ENCODE measurements at places on chromosomes 13 and 19.
A peak's percentile ranks its signal among the peaks of the same experiment; 100 is the strongest.

DNA sequence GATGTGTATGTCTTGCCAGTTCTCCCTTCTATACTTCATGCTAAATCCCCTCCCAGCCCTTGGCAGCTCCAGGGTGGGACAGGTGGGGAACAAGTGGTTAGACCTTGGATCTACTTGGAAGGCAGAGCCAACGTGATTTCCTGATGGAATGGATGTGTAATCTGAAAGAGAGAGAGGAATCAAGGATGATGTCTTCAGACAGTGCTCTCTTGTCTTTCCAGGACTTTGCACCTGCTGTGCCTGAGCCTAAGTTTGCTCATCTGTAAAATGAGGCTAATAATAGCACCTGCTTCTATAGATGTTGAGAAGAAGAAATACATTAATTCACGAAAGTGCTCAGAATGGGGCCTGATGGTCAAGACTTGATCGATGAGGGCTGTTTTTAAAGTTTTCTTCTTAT is 7.0 kb upstream of the EGLN2 start:
- DNase-seq: no peak

- DNase-seq: peak; percentile 69
Measured at GRCh38 chr13:108270442-108270841, 924 bp downstream of the TNFSF13B start.

- no peak for DNase-seq
Measured at GRCh38 chr13:79796136-79796535, 315.2 kb downstream of the NDFIP2 start.

GRCh38 chr19:53844849-53845246 is 20.7 kb upstream of the NLRP12 start:
- DNase-seq: no peak

DNA sequence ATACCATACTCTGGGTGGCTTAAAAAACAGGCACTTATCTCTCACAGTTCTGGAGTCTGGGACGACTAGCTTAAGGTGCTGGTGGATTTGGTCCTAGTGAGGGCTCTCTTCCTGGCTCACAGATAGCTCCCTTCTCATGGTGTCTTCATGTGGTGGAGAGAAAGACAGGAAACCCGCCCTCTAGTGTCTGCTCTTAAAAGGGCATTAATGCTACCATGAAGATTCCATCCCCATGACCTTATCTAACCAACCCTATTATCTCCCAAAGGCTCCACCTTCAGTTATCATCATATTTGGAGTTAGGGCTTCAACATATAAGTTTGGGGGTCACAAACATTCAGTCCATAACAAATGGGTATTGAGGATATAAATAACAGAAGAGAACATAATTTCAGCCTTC is 139.4 kb downstream of the HS6ST3 start:
- DNase-seq: peak; percentile 71

- DNase-seq: no peak
Measured at GRCh38 chr13:73759434-73759833, 374.8 kb downstream of the KLF12 start.

DNA sequence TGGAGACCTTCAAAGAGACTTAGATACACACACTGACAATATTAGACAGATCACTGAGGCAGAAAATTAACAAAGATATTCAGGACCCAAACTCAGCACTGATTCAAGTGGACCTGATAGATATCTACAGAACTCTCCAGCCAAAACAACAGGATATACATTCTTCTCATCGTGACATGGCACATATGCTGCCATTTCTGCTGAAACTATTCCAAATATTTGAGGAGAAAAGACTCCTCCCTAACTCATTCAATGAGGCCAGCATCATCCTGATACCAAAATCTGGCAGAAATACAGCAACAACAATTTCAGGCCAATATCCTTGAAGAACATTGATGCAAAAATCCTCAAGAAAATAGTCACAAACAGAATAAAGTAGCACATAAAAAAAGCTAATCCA is 53.3 kb downstream of the TRPC4 start:
- DNase-seq: no peak

DNA sequence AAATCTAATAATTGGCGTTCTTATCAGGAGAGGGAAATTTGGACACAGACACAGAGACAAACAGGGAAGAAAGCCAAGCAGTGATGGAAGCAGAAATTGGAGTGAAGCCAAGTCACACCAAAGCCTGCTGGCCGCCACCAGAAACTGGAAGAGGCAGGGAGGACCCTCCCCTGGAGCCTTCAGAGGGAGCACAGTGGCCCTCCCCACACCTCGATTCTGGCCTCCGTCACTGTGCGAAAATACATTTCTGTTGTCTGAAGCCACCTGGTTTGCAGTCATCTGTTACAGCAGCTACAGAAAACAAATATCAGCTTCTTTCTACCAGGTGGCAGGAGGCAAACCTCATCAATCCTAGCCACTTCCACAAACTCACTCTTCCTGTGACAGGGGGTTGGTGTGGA is 8.3 kb upstream of the TLE6 start:
- DNase-seq: no peak

GRCh38 chr19:10809651-10810285 is 26.2 kb downstream of the TMED1 start:
- peak; percentile 81 for DNase-seq

DNA sequence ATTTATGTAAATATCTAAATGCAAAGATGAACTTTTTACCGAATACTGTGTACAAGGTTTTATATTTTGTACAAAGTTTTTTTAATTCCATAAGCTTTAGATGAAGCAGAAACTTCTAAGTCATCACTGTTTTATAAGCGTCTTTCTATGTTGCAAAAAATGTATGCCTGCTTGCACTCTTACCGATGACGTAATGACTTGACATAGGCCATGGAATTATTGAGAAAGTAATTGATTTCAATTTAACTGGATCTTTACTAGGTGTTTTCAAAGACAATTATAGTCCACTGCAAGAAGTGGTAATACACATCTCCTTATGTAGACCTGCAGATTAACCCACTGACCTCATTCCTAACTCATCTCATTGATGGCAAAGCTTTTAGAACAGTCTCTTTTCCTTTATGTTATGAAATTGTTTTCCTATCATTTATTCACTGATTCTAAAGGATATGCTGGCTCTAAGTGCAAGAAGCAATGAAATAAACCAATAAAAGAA is 10.4 kb downstream of the DACH1 start:
- DNase-seq: no peak

GRCh38 chr19:47302249-47302648 is 7.4 kb upstream of the C5AR1 start:
- no peak for DNase-seq

DNA sequence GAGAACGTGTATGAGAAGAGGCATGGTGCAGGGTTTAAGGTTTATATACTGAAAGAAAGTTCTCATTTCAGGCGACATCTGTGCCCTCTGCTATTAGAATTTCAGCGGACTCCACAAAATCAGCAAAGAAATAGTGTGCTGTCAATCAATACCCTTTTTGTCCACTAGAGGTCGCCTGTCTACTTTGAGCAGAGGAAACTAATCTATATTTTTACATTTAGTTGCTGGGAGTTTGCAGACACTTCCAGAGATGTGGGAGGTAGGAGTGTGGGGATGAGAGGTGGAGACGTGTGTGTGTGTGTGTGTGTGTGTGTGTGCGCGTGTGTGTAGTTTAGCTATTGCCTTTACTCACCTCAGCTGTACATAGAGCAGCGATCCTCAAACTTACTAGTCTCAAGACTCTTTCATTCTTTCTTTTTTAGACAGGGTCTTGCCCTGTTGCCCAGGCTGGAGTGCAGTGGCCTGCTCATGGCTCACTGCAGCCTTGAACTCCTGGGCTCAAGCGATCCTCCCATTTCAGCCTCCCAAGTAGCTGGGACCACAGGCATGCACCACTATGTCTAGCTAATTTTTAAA is 9.7 kb downstream of the INAFM1 start:
- DNase-seq: peak; percentile 75

DNA sequence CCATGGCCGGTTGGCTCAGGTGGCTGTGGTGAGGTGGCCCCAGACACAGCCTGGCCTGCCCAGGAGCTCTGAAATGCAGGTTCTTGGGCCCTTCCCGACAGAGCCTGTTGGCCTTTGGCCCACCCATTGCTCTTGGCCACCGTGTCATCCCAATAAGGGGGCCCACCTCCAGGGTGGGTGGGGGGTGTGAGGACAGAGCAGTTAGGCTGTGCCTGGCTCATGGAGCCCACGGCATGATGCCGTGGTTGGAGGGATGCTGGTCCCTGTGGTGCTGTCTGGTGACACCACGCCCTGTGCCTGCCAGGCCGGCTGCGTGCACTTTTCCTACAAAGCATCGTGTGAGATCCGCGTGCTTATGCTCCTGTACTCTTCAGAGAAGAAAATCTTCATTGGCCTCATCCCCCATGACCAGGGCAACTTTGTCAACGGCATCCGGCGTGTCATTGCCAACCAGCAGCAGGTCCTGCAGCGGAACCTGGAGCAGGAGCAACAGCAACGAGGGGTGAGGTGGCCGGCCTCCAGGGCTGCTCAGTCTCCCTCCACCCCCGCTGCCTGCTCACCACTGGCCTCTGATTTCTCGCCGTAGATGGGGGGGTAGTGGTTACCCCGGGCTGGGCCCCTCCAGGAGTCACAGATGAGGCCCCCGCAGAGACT is 7.6 kb downstream of the PNKP start:
- no peak for DNase-seq
